ENCODE measurements at places on chromosomes 4 and X. TPM values are rescaled to one million over a fixed set of nuclear protein-coding genes. Genes with fewer than 3 reads are reported as not detected.

The GATA1 gene
- not detected for total RNA-seq

The ARHGEF6 gene
- 15.9 TPM for total RNA-seq

The VAMP7 gene
- total RNA-seq: 32.4 TPM

The GABRQ gene
- total RNA-seq: not detected

The EGF gene
- total RNA-seq: 1.3 TPM

The PLS3 gene
- total RNA-seq: 83.5 TPM

The SMIM10L2A gene
- 0.47 TPM for total RNA-seq

The CLDN24 gene
- total RNA-seq: not detected

The USP26 gene
- total RNA-seq: not detected

The FGFBP2 gene
- total RNA-seq: 3.3 TPM

The NXF2 gene
- total RNA-seq: not detected

The CDKN2AIP gene
- total RNA-seq: 30.9 TPM

GRCh38 chrX:49610718-49611310 is 12.0 kb downstream of the GAGE1 start:
- no peak for ATAC-seq

DNA sequence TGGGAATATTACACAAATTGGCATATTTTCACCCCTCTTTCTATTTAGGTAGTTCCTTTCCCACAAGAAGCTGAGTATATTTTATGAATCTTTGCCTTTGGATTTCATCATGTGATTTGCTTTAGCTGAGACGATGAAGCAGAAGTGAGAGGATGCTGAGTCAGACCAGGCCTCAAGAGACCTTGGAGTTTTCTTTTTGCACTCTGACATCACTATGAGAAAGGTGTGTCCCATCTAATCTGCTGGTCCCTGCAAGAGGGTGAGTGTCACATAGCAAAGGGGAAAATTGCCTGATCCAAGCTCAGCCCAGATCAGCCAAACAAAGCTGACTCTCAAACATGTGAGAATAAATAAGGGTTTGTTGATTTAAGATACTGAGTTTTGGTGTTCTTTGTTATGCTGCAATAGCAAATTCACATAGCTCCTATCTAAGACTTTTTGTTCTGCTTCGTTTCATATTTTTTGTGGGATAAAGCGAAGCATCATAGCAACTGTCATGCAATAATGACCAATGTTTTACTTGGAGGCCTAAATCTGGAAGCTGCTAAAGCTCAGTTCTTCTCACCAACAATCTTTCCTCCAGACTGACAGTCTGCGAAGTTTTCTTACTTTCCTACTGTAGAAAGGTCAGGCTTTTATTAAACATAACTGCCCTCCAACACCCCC is 176.9 kb downstream of the PDHA2 start:
- no peak for ATAC-seq

GRCh38 chrX:39650768-39651347 is 446.9 kb downstream of the BCOR start:
- no peak for ATAC-seq

GRCh38 chr4:8641256-8641655 is 48.7 kb downstream of the CPZ start:
- ATAC-seq: no peak

DNA sequence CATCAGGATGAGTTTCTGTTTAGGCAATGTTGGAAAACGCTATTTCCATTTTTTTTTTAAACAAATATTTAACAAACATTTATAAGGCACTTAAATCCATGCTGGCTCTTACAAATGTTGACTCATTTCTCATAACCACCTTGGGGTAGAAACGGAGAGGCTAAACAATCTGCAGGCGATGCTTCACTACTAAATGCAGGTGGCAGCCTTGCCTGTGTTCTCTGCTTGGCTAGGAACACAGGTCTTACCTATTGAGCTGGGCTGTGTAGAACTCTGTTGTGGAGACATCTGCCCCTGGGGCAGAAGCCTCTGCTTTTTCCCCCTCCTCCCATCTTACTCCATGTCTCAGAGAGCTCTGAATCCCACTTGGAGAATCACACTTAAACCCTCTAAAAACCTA is 1.4 kb upstream of the CXCL1 start:
- ATAC-seq: no peak

- ATAC-seq: no peak
Observed at GRCh38 chr4:44908565-44908964, 182.2 kb upstream of the GNPDA2 start.

DNA sequence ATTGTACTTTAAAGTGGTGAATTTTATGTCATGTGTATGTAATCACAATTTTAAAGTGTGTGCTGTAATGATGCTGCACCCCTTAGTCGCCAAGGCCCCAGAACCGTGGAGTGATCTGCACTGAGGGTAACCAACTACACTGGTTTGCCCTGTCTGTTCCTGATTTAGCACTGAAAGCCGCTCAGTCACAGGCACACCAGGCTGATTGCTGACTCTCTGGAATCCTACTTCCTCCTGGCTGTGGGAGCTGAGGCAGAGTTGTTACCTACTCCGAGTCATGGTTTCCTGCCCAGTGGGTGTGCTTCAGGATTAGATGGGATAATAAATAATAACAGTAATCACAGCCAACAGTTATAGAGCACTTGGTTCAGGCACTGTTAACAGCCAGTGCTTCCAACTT is 645.4 kb downstream of the BCOR start:
- no peak for ATAC-seq

DNA sequence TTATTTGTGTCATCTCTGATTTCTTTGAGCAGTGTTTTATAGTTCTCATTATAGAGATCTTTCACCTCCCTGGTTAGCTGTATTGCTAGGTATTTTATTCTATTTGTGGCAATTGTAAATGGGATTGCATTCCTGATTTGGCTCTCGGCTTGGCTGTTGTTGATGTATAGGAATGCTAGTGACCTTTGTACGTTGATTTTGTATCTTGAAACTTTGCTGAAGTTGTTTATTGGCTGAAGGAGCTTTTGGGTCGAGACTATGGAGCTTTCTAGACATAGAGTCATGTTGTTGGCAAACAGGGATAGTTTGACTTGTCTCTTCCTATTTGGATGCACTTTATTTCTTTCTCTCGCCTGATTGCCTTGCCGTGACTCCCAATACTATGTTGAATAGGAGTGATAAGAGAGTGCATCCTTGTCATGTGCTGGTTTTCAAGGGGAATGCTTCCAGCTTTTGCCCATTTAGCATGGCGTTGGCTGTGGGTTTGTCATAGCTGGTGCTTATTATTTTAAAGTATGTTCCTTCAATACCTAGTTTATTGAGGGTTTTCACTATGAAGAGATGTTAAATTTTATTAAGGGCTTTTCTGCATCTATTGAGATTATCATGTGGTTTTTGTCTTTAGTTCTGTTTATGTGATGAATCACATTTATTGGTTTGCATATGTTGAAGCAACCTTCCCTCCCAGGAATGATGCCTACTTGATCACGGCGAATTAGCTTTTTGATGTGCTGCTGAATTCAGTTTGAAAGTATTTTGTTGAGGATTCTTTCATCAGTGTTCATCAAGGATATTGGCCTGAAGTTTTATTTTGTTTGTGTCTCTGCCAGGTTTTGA is 72.7 kb upstream of the BOD1L1 start:
- ATAC-seq: no peak

GRCh38 chrX:13899607-13900006 is 82.7 kb upstream of the GPM6B start:
- peak; percentile 94 for ATAC-seq

DNA sequence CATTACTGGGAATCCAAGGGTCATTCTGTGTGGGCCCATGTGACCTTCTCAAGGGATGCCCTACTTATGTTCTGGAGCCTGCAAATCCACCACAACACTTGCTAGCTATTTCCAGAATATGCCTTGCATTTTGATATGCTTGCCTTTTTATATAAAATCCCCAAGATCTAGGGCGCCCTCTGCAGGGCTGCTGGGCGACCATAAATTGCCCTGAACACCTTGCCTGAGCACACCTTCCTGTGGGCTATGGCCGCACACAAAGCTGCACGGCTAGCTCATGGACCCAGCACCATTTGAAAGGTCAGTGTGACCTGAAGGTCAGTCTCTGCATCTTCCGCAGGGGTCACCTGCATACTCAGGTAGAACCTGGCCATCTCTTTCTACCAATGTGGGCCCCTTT is 311.7 kb downstream of the NLGN4X start:
- ATAC-seq: no peak

- ATAC-seq: no peak
Observed at GRCh38 chr4:174847801-174848427, 18.9 kb upstream of the GLRA3 start.

- ATAC-seq: no peak
Observed at GRCh38 chr4:175657571-175657970, 154.5 kb downstream of the GPM6A start.

DNA sequence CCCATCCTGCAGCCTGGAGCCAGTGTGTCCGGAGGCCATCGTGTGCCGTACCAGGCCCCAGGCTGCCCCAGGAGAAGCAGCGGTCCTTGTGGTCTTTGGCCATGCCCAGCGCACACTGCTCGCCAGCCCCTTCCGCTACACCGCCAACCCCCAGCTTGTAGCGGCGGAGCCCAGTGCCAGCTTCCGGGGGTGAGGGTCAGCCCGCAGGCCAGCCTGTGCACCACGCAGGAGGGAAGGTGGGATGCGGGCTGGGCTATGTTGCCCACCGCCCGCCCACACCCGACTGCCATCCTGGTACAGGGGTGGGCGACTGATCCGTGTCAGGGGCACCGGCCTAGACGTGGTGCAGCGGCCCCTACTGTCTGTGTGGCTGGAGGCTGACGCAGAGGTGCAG is 7.6 kb upstream of the SRPK3 start:
- ATAC-seq: no peak

- ATAC-seq: no peak
Observed at GRCh38 chr4:108371282-108371681, 202.6 kb upstream of the LEF1 start.

GRCh38 chrX:154000051-154000450 is 19.7 kb downstream of the IRAK1 start:
- no peak for ATAC-seq

GRCh38 chrX:107738768-107739167 is 36.8 kb downstream of the TSC22D3 start:
- no peak for ATAC-seq

DNA sequence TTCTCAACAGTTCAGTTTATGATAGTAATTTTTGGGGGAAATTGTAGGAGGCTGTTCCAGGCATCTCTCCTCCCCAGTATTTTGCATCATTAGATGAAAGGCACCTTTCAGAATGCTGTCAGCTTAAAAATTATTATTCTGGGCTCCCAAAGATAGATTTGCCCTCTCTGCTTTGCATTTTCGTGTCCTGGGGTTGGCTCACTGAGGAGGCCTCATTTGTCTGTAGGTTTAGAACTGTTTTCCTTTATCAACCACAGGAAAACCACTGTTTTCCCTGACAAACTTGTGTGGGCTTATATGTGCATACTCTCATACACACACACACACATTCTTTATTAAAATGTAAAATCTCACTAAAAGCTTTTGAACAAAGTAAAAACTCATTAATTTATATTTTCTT is 197.2 kb upstream of the VCX3A start:
- ATAC-seq: no peak

GRCh38 chrX:11196476-11196875 is 85.3 kb downstream of the HCCS start:
- ATAC-seq: no peak

- ATAC-seq: no peak
Observed at GRCh38 chr4:18192901-18193300, 171.3 kb upstream of the LCORL start.

DNA sequence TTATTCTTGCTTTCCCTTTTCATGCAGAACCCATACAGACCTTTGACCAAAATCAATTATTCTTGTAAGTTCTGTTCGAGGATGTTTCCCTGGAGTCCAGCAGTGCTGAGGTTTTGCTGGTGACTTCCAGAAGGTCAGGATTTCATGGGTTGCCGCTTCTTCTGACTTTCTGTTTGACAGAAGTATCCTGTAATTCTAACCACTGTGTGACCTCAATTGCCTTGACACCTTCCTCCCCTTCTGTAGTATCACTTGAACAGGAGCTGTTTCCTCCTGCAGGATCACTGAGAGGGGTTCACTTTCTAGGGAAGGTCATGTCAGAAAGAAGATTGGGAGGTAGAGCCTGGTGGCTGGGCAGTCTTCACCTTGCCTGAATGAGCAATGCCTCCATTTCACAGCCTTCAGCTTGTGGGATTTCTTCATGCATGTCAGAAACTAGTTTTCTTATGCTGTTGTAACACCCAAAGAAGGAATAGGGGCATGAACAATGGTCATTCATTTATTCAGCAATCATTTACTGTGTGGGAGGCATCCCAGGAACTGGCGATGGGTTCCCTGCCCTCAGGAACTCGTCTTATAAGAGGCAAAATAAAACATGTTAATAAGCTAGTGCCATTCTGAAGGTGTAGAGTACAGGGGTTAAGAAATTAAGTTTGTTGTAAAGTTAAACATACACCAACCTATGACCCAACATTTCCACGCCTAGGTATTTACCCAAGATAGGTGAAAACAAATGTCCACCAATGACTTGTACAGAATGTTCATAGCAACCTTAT is 205.9 kb downstream of the SOWAHB start:
- no peak for ATAC-seq

DNA sequence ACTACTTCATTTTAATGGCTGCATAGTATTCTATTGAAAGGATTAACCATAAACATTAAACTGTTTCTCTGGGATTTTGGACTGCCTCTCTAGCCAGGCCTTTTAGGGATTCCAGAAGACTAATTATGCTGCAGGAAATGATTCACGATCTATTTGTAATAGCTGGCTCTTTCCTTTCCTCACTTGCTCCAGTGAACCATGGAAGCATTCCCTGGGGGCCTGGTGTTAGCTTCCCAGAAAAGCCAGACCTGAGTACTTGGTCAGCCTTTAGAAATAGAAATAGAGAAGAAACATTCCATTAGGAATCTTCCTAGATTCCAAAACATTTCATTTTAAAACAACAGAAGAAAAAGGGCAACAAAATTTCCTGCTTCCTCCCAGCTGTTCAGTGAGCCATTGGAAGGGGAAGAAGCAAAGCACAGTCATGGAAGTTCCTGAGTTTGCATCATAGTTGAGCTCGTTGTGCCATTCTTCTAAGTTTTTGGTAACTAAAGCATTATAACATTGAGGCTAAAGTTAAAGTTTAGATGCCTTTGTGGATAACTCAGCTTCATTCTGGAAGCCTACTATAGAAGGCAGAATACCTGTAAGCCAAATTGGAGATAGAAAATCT is 83.5 kb downstream of the NPNT start:
- ATAC-seq: peak; percentile 73

DNA sequence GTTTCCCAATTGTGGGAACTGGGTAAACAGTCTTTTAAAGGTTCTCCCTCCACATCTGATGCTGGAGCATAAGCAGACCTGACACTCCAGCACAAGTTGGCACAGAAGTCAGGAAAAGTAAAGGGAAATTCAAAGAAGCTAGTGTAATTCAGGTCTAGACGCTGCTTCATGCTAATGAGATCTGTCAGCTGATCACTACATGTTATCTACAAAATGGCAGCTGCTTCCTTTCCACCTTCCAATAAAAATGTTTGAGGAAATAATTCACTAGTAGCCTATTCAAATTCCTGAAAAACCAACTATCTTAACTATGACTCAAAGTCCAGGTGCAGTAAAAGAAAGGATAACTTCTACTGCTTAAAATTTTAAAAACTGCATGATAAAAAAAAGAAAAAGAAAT is 29.3 kb downstream of the DCAF8L2 start:
- ATAC-seq: no peak

DNA sequence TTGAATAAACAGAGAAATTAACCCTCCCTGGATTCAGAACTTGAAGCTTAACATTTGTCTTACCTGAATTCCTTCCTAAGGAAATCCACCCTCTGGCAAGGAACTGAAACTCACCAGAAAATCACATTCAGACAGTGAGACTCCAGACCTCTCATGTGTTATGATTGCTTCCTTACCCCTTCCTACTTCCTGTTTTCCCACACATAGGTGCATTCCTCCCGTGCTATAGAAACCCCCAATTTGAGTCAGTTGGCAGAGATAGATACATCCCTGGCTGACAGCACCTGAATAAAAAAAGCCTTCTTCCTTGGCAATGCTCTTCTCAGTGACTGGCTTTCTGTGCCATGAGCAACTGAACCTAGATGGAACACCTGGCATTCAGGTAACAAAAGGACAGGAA is 157.0 kb upstream of the SMIM31 start:
- ATAC-seq: no peak
